Stimulated activated CD4-positive, alpha-beta T cell treated with anti-CD3 and anti-CD28 coated beads, Interleukin-2, amount 100 ng/mL, for 24 hours (primary cell): ENCODE measurements at places on chromosomes 13 and 19.

GRCh38 chr19:646779-647565, 7.3 kb downstream of the FGF22 start:
- DNase-seq: no peak

DNA sequence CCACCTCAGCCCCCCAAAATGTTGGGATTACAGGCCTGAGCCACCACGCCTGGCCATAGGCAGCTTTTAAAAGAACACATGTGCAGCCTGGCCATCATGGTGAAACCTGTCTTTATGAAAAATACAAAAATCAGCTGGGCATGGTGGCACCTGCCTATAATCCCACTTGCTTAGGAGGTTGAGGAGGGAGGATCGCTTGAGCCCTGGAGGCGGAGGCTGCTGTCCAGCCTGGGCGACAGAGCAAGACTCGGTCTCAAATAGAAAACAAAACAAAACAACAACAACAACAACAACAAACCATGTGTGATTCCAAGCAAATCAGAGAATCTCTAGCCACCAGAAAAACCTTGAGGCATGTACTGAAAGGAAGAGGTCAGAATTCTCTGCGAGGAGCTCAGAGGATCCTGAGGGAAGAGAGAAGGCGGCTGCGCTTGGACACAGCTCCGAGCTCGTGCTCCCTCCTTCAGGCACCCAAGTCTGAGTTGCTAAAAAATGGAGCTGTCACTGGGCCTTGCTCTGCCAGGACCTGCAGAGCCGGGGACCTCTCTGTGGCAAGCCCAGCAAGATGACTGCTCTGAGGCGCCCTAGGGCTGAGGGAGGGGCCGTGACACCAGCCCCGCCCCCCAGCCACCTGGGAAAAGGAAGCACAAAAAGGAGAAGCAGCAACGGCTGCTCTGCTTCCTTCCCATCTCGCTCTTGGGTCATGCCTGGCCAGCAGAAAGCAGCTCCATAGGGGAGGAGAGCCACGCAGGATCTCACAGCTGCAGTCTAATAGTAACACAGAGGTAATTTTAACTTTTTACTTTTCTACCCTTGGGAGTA, at the start of gene ARL11:
ARL11 (plus strand) TSS at position 677 of the 822 bp plus-strand sequence. CDS start 1,941 bp downstream, outside the sequence.
- DNase-seq: peak; percentile 60

DNA sequence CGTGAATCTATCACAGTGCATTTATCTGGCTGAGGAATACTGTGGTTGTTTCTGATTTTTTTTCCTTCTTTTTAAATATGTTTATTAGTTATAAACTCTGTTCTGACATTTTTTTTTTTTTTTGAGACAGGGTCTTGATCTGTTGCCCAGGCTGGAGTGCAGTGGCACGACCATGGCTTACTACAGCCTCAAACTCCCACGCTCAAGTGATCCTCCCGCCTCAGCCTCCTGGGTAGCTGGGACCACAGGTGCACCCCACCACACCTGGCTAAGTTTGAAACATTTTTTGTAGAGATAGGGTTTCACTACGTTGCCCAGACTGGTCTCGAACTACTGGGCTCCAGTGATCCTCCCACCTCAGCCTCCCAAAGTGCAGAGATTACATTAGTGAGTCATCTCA, 6.6 kb upstream of the NUMBL start:
- no peak for DNase-seq

DNA sequence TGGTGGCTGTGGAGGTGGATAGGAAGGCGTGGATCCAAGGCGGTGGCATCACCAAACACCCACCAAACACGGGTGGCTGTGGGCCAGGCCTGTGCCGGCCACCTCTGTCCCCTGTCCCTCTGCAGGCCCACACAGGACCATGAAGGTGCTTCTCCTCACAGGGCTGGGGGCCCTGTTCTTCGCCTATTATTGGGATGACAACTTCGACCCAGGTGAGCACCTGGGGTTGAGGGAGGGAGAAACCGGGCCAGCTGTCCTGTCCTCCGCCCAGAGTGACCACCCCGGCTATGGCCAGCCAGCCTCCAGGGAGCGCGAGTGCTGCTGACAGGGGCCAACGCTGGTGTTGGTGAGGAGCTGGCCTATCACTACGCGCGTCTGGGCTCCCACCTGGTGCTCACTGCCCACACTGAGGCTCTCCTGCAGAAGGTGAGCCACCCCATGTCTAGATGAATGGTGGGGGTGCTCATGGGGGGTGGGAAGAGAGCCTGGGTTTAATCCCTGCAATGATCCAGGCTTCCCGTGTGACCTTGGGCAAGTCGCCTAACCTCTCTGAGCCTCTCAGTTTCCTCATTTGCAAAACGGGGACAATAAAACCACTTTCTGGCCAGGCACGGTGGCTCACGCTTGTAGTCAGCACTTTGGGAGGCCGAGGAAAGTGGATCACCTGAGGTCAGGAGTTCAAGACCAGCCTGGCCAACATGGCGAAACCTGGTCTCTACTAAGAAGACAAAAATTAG, 4.0 kb downstream of the HSD11B1L start:
- no peak for DNase-seq

- no peak for DNase-seq
Measured at GRCh38 chr13:33101835-33102234, 85.6 kb downstream of the KL start.

DNA sequence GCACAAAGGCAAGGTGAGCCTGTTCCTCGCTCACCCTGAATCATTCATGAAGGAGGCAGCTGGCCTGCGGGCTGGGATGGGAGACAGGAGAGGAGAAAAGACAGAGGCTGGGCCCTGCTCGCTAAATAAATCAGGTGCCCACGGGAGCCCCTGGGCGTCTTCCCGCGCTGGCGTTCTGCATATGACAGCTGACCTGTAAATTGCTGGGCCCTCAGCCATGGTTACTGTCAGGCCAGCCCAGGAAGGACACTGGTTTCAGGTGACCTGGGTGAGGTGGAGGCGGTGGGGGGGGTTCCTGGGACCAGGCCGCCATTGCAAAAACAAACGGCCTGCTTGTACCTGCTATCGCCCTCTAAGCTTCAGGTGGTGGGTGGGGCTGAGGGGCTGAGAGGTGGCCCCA, 3.4 kb upstream of the PTBP1 start:
- DNase-seq: no peak

- DNase-seq: no peak
Measured at GRCh38 chr13:24228852-24229458, 68.4 kb downstream of the SPATA13 start.

- DNase-seq: no peak
Measured at GRCh38 chr19:16654140-16654539, 5.8 kb downstream of the SMIM7 start.

- no peak for DNase-seq
Measured at GRCh38 chr19:48455908-48456562, 661 bp downstream of the KCNJ14 start.

GRCh38 chr13:80131204-80131603, 209.7 kb downstream of the SPRY2 start:
- DNase-seq: no peak
